Liver (tissue), 10 donors: ENCODE measurements at places on chromosomes 13 and 19.

DNA sequence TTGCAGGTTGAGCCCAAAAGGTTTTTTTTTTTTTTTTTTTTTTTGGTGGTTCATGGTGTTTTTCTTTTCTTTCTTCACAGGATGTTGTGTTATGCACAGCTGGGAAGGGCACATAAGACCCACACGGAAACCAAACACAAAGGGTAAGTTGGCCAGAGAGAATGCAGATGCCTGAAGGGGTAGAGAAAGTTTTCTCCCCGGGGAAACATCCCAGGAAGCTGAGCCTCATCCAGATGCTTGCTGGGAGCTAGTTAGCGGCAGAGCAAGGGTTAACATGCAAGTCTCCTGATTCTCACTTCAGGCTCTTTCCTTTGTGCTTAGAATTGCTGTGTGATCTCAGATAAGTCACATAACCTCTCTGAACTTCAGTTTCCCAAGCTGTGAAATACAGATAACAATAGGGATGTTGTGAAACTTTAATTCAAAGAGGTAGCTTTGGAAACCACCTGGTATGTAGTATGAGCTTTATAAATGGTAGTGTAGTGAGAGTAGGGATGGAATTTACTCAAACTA lies 3.1 kb downstream of the ADGRE1 start:
- DNase-seq: no peak

GRCh38 chr13:49216334-49216733 lies 3.8 kb upstream of the MLNR start:
- DNase-seq: no peak

DNA sequence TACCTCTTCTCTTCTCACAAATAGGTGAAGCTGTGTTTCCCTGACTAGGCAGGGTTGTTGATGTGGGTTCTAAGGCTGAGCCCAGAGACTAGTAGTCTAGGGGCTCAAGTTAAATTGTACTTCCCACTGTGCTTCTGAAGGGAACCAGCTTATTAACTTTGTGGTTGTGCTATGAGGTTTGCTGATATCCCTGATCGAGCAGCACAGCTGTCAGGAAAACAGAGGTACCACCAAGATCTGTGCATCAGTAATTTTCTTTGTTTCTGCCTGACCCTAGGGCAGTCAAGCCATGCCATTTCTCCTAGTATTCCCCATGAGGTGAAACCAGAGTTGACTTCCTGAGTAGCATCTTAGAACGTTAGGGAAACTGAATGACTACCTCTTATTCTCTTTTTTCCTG lies 853.8 kb upstream of the MIR17HG start:
- DNase-seq: no peak

- DNase-seq: no peak
Observed at GRCh38 chr13:33410619-33411018, 125.1 kb upstream of the STARD13 start.

- DNase-seq: no peak
Observed at GRCh38 chr13:109727251-109727650, 59.1 kb downstream of the IRS2 start.
